ENCODE measurements at places on chromosomes 7 and 10. TPM values are rescaled to one million over a fixed set of nuclear protein-coding genes. Genes with fewer than 3 reads are reported as not detected.

The ASB4 gene
- total RNA-seq = not detected

The THSD7A gene
- total RNA-seq = not detected

The SFXN2 gene
- 20.2 TPM for total RNA-seq

GRCh38 chr7:99806839-99807478 is 20.9 kb upstream of the CYP3A43 start:
- H3K4me3 ChIP-seq = no peak overlapping the region
- H3K27ac ChIP-seq = no peak overlapping the region
- H3K4me1 ChIP-seq = no peaks in the 10 kb centered on the region
- no peak for DNase-seq
- H3K27me3 ChIP-seq = no peaks in the 10 kb centered on the region
- no peaks in the 10 kb centered on the region for H3K36me3 ChIP-seq

DNA sequence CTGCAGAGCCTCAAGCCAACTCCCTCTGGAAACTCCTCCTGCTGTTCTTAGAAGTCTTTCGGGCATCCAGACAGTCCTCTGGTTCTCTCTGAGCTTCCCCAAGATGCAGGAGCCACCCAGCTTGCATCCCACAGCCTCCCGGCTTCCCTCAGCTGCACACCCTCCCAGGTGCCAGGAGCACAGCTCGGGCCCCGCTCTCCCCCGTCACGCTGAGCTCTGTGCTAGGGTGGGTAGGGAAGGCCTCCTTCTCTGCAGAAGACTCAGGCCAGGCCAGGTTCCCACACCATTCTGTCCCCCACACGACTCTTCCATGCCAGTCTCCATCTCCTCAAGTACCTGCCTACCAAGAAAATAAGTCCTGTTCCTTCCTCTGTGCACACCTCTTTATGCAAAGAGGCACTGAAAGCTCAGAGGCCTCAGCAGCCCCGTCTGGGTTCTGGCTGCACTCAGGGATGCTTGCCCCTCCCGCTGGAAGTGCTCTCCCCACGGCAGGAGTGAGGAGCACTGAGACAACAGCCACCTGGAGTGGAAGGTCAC is 537.1 kb downstream of the PTPRN2 start:
- no peak overlapping the region for H3K27ac ChIP-seq
- H3K4me1 ChIP-seq = no peaks in the 10 kb centered on the region
- no peak overlapping the region for H3K4me3 ChIP-seq
- H3K36me3 ChIP-seq = no peaks in the 10 kb centered on the region
- no peaks in the 10 kb centered on the region for H3K27me3 ChIP-seq

GRCh38 chr10:17910125-17910789 is 41.5 kb upstream of the SLC39A12 start:
- peak; percentile 1 for DNase-seq
- no peaks in the 10 kb centered on the region for H3K27me3 ChIP-seq
- no peak overlapping the region for H3K4me3 ChIP-seq

- no peak overlapping the region for H3K27ac ChIP-seq
- H3K36me3 ChIP-seq = no peaks in the 10 kb centered on the region
- no peak overlapping the region for H3K4me3 ChIP-seq
- no peaks in the 10 kb centered on the region for H3K4me1 ChIP-seq
These were observed 225.3 kb downstream of the KIF20B start for GRCh38 chr10:89926736-89927135.

DNA sequence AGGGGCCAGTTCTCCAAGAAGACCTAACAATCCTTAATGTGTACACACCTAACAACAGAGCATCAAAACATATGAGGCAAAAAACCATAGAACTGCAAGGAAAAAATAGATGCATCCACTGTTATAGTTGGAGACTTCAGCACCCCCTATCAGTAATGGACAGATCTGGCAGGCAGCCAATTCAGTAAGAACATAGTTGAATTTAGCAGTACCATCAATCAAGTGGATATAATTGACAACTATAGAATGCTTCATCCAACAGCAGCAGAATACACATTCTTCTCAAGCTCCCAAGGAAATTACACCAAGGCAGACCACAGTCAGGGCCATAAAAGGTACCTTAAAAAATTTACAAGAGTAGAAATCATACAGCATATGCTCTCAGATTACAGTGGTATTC is 42.2 kb downstream of the POLL start:
- no peaks in the 10 kb centered on the region for H3K4me1 ChIP-seq
- H3K27ac ChIP-seq = no peak overlapping the region
- H3K4me3 ChIP-seq = no peak overlapping the region
- no peak for DNase-seq
- no peaks in the 10 kb centered on the region for H3K27me3 ChIP-seq

GRCh38 chr7:29490094-29490607 is 73.5 kb upstream of the PRR15 start:
- no peak overlapping the region for H3K27ac ChIP-seq
- H3K36me3 ChIP-seq = no peaks in the 10 kb centered on the region
- no peak overlapping the region for H3K4me3 ChIP-seq
- no peak for DNase-seq
- no peaks in the 10 kb centered on the region for H3K4me1 ChIP-seq

GRCh38 chr10:111545861-111546605 is 469.2 kb downstream of the ADRA2A start:
- no peaks in the 10 kb centered on the region for H3K36me3 ChIP-seq
- no peak for DNase-seq
- H3K4me1 ChIP-seq = no peaks in the 10 kb centered on the region
- H3K27me3 ChIP-seq = no peaks in the 10 kb centered on the region
- no peak overlapping the region for H3K27ac ChIP-seq
- no peak overlapping the region for H3K4me3 ChIP-seq

- no peaks in the 10 kb centered on the region for H3K36me3 ChIP-seq
- H3K4me3 ChIP-seq = no peak overlapping the region
- no peaks in the 10 kb centered on the region for H3K4me1 ChIP-seq
- no peak overlapping the region for H3K27ac ChIP-seq
- DNase-seq = no peak
These were observed 6.7 kb downstream of the COL1A2 start for GRCh38 chr7:94401428-94401814.

DNA sequence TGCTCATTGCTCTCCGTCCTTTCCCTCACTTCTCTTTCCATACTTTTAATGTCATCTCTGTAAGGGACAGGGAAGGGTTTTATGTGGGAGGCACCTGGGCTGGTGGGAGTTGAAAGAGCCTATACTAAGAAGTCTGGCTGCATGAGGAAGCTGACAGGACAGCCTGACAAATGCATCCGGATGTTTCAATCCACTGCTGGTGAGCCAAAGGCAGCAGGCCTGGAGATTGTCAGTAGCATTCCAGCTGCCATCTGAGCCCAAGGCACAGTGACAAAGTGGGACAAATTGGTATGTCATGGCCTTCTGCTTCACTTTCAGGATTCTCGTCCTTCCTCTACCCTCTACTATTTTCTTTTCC is 218.4 kb downstream of the STK31 start:
- H3K4me3 ChIP-seq = no peak overlapping the region
- DNase-seq = no peak
- H3K27ac ChIP-seq = no peak overlapping the region
- no peaks in the 10 kb centered on the region for H3K36me3 ChIP-seq
- no peaks in the 10 kb centered on the region for H3K4me1 ChIP-seq

GRCh38 chr10:88819290-88819689 is 16.8 kb downstream of the LIPM start:
- H3K27ac ChIP-seq = no peak overlapping the region
- no peaks in the 10 kb centered on the region for H3K27me3 ChIP-seq
- no peak for DNase-seq
- no peak overlapping the region for H3K4me3 ChIP-seq
- no peaks in the 10 kb centered on the region for H3K36me3 ChIP-seq

- no peaks in the 10 kb centered on the region for H3K36me3 ChIP-seq
- no peaks in the 10 kb centered on the region for H3K4me1 ChIP-seq
- no peak overlapping the region for H3K4me3 ChIP-seq
- DNase-seq = no peak
These were observed 1216.5 kb downstream of the SORCS3 start for GRCh38 chr10:105857268-105858264.

DNA sequence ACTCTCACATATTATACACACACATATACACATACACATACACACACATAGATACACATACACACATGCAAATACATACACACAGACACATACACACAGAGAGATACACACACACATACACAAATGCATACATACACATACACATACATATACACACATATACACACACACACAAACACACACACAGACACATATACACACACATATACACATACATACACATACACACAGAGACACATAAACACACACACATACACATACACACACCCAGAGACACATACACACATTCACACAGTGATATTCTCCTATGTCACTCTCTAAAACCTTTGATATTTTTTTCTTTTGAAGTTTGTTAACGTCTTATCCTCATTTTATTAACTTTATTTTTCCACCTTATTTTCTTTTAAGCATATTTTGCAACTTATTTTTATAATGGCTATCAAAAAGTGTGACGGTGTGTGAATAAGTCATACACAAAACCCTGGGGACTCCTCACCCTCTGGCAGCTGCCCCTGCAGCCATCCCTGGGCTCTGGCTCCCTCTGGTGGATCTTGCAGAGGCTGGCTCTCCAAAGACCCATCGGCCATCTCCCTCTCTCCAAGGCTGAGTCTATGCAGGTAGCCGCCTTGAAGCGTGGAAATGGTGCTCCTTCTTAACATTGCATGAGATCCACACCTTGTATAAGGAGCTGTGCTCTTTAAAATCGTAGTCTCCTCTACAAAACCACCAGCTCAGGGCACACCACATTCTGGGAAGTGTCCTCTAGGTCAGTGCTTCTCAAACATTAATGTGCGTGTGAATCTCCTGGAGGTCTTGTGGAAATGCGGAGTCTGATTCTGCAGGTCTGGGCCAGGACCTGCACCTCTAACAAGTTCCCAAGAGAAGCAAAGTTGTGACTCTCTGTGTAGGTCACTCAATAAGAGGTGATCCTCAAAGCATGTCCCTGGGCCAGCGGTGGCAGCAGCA is 4.1 kb upstream of the C10orf120 start:
- H3K27ac ChIP-seq = no peak overlapping the region
- no peak for DNase-seq
- H3K4me1 ChIP-seq = peaks cover 11% of the 10 kb centered on the region
- H3K36me3 ChIP-seq = no peaks in the 10 kb centered on the region

- DNase-seq = no peak
- H3K4me3 ChIP-seq = no peak overlapping the region
- no peaks in the 10 kb centered on the region for H3K4me1 ChIP-seq
- H3K27me3 ChIP-seq = no peaks in the 10 kb centered on the region
- no peak overlapping the region for H3K27ac ChIP-seq
- H3K36me3 ChIP-seq = no peaks in the 10 kb centered on the region
These were observed 94.4 kb downstream of the INHBA start for GRCh38 chr7:41608447-41608846.

GRCh38 chr10:78513330-78513729 is 479.7 kb downstream of the RPS24 start:
- no peaks in the 10 kb centered on the region for H3K27me3 ChIP-seq
- no peaks in the 10 kb centered on the region for H3K36me3 ChIP-seq
- H3K27ac ChIP-seq = no peak overlapping the region
- no peaks in the 10 kb centered on the region for H3K4me1 ChIP-seq

GRCh38 chr7:24704311-24704710 is 53.0 kb downstream of the GSDME start:
- no peak overlapping the region for H3K4me3 ChIP-seq
- no peaks in the 10 kb centered on the region for H3K36me3 ChIP-seq
- no peaks in the 10 kb centered on the region for H3K4me1 ChIP-seq

DNA sequence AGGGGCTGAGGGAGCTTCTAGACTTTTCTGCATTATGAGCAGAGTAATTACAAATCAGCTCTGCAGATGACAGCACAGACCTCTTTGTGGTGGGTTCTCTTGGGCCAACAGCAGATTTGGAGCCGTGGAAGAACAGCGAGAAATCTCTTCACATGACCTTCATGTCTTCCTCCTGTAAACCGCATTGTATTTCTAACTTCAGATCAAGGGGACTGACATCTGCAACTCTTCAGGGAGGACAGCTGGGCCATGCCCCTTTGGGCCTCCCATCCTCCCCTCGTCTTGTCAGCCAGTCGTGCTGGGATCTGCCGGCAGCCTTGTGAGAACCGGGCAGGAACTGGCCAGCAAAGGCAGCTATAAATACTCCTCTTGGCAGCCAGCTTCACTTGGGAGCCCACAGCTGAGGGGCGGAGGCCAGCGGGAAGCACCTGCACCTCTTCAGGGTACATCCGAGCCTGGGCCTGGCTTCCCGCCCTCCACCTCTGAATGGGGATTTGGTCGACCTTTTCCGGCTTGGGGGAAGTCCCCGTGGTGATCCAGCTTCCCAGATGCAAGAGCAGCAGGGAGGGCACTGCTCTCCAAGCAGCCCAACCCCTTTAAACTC is 54.7 kb downstream of the STEAP1B start:
- no peaks in the 10 kb centered on the region for H3K4me1 ChIP-seq
- no peak overlapping the region for H3K27ac ChIP-seq
- H3K4me3 ChIP-seq = no peak overlapping the region

DNA sequence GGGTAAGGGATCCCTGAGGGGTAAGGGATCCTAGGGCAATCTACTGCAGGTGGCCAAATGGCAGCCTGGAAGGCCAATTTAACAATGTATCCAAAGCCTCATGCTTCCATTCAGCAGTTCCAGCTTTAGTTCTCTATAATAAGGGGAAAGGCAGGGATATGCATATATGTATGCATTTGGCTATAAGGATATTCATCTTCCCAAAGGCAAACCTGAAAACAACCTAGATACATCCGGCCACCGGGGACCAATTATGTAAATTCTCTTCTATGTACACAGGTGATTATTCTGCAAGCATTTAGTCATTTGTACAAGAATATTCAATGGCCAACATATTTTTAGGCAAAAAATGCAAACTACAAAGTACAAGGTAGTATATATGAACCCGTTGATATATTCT is 26.7 kb downstream of the PSAP start:
- H3K27me3 ChIP-seq = no peaks in the 10 kb centered on the region
- H3K27ac ChIP-seq = no peak overlapping the region
- DNase-seq = no peak
- H3K4me1 ChIP-seq = no peaks in the 10 kb centered on the region
- H3K4me3 ChIP-seq = no peak overlapping the region
- H3K36me3 ChIP-seq = peaks cover 85% of the 10 kb centered on the region

DNA sequence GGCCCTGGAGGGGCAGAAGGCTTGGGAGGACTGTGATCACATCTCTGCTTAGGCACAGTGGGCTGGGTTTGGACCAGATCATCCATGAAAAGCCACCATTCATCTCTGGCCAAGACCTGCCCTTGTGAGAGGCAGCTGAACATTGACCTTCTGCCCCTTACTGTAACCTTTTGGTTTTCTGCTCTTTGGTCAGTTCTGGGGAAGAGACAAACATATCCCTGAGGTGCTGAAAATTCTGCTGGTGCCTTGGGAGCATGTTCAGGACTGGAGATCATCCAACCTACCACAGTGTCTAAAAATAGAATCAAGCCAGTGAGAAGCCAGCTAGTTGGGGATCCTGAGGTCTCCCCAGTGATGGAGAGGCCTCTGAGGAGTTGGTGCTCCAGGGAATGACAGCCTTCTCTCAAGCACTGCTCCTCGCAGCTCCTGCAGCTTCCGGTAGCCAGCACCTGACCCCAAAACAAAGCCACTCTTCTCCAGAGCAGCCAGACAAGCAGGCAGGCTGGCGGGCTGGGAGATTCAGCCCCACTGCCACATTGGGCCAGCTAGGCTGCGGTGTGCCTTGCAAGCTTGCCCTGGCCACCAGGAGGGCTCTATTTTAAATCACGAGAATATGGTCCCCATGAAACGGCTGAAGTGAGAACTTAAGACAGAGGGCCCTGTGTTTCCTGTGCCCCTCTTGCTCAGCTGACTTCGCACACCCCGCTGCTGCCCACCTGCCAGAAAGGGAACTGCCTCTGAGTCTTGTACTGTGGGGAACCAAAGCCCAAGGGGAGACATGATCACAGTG is 37.8 kb upstream of the UBE2H start:
- no peak overlapping the region for H3K4me3 ChIP-seq
- no peaks in the 10 kb centered on the region for H3K27me3 ChIP-seq
- DNase-seq = no peak

Measured in CD4-positive, alpha-beta memory T cell (primary cell).